CD4-positive, alpha-beta T cell (primary cell): ENCODE measurements at places on chromosomes 1 and 21. TPM values are rescaled to one million over a fixed set of nuclear protein-coding genes. Genes with fewer than 3 reads are reported as not detected.

Gene HORMAD1
- not detected for total RNA-seq

Gene TMEM61
- not detected for total RNA-seq

DNA sequence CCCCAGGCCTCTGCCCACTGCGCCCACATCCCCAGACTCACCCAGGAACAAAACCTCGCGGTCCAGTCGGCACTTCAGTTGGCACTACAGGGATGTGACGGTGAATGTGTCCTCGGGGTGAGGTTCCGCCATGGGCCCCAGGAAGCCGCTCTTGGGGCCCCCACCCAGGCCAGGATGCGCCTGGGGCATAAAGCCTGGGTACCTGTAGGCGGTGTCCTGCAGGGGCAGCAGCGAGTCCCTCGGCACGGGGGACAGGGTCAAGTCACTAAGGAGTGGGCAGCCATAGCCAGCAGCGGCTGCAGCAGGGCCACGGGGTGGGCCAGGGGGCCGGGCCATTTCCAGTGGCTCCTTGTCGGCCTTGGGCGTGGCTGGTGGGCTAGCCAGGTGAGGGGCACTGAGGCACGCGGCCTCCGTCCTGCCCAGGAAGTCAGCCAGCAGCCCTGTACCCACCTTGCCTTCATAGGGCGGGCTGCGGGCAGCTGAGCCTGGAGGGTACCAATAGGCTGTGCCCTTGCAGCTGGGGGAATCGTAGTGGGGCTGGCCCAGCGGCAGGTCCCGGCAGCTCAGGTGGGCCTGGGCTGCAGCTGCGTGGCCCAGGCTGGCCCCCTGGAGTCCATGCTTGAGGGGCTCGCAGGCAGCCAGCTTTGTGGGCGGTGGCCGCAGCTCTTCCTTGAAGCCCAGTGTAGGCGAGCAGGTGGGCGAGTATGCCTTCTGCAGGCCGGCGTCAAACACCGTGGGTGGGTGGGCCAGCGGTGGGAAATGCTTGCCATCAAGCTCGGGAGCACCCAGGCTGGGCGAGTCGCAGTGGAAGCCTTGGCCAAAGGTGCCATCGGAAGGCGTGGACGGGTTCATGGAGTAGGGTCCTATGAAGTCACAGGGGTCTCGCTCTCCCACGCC lies 56.5 kb downstream of the AHDC1 start:
- H3K36me3 ChIP-seq: peaks cover 34% of the 10 kb centered on the region
- no peak for DNase-seq
- H3K4me1 ChIP-seq: no peaks in the 10 kb centered on the region
- H3K4me3 ChIP-seq: no peak overlapping the region
- no peak overlapping the region for H3K27ac ChIP-seq
- H3K27me3 ChIP-seq: no peaks in the 10 kb centered on the region

- H3K4me1 ChIP-seq: no peaks in the 10 kb centered on the region
- H3K4me3 ChIP-seq: no peak overlapping the region
- H3K27ac ChIP-seq: no peak overlapping the region
- no peak for DNase-seq
- no peaks in the 10 kb centered on the region for H3K27me3 ChIP-seq
- H3K36me3 ChIP-seq: no peaks in the 10 kb centered on the region
Observed at GRCh38 chr21:38277501-38278131, 20.8 kb downstream of the KCNJ15 start.

DNA sequence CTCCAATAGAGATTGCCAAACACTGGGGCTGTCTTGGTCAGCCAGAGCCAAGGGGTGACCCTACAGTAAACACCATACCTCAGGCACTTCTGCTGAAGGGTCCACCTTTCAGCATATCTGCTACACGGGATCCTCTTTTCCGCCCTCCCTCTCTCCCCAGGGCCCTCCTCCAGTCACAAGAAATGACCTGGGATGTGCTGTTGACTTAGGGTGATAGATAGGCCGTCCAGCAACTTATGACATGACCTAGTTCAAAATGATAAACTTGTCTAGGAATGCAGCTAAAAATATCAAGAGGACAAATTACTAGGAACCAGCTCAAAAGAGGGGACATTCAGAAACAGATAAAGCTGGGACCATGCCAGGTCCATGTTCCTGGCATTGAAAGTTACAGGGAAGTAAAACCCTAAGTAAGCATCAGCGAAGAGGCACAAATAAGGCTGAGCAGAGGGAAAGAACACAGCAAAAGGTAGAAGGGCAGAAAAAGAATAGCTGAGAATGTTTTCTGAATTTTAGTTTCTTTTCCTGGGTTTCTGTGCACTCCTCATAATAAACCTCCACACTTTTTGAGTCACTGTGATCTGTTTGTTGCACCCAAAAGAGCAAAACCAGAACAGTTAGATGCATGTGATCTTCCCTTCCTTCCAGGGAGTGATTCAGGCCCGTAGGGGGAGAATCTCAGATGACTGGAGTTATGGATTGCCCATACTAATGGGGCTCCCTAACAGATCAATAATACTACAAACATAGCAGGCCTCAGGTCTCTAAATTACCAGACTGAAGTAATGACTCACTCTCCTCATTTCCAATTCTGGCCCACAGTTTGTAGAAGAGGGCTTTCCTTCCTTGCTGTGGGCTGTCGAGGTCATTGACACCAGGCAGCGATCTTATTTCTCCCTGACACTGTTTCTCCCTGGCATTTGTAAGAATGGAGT lies 48.9 kb upstream of the F3 start:
- no peaks in the 10 kb centered on the region for H3K4me1 ChIP-seq
- H3K27ac ChIP-seq: no peak overlapping the region
- peaks cover 5% of the 10 kb centered on the region for H3K27me3 ChIP-seq

DNA sequence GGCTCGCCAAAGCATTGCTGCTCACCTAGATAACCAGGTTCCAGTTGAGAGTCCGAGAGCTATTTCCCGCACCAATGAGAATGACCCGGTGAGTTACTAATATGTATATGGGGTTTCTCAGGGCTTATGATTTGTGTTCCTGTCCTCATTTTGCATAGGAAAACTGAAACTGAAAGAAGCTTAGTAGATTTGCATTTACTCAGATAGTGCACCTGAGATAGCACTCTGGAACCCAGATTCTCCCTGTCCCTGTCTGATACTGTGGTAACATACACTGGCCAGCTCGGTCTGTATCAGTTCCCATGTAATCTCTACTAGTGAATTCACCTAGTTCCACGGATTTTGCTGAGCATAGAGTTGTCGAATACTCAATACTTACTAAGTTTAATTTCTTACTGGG lies 28.1 kb downstream of the DAP3 start:
- H3K27me3 ChIP-seq: no peaks in the 10 kb centered on the region
- no peak overlapping the region for H3K4me3 ChIP-seq
- H3K27ac ChIP-seq: no peak overlapping the region
- no peak for DNase-seq
- H3K4me1 ChIP-seq: peaks cover 4% of the 10 kb centered on the region
- peaks cover 50% of the 10 kb centered on the region for H3K36me3 ChIP-seq
